Jurkat, Clone E6-1 (cell line): ENCODE measurements at places on chromosomes 7 and 10.

- DNase-seq, result no peak
Measured at GRCh38 chr10:63478564-63478963, 12.8 kb upstream of the JMJD1C start.

- DNase-seq, result no peak
Measured at GRCh38 chr10:75951627-75952026, 520.2 kb downstream of the LRMDA start.

GRCh38 chr10:124369986-124370385 is 48.7 kb downstream of the OAT start:
- DNase-seq, result no peak

DNA sequence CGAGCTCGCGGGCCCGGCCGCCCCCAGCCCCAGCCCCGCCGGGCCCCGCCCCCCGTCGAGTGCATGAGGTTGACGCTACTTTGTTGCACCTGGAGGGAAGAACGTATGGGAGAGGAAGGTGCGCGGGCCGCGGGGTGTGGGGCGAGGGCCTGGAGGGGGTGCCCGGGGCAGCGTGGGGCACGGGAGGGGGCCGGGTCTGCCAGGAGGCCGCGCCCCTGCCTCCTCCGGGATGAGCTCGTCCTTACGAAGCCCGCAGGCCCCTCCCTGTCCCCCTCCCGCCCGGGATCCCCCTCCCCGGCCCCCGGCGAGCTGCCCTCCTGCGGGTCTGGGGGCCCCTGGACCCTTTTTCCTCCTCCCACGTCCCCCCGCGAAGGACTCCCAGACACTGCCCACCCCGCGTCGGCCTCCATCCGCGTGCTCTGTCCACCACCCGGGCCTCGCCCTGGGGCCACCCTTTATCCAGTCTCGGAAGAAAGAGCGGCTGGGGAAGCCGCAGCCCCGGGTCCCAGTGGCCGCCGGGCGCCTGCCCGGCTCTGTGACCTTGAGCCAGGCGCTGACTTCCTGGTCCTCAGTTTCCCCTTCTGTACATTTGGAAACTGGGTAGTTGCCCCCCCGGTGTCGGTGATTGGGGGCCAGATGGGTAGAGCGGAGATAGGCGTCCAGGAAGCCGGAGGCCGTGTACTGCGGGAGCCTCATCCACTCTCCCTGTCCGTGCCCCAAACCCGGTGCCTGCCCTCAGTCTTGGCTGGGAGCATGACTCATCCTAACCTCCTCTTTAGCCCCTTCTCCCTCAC is 521 bp downstream of the LIMK1 start:
- no peak for DNase-seq

DNA sequence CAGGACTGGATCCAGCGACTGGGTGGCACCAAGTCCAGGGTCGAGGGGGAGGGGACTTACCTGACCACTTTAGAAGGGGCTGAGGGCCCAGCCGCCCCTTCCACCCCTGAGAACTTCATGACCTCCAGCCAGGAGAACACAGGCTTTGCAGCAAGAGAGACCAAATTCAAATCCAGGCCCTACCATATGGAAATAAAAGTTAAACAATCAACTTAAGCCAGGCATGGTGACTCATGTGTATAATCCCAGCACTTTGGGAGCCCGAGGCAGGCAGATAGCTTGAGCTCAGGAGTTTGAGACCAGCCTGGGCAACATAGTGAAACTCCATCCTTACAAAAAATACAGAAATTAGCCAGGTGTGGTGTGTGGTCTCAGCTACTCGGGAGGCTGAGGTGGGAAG is 61.9 kb downstream of the COL13A1 start:
- DNase-seq, result no peak

DNA sequence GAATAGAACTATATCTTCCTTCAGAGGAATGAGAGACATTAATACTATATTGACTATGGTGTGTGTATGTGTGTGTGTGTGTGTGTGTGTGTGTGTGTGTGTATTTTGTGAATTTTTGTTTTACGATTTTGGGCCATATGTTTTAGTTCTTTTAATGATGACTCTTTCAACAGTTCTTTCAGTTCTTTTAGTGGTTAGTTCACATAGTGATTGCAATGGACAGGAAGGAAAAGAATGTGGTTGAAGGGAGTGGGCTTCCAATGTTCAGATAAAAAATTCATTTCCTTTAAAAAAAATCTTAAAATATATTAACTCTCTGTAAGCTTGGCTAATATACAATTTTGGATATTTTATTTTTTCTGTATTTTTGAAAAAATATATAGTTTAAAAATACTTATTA is 315.7 kb upstream of the DGKB start:
- no peak for DNase-seq

DNA sequence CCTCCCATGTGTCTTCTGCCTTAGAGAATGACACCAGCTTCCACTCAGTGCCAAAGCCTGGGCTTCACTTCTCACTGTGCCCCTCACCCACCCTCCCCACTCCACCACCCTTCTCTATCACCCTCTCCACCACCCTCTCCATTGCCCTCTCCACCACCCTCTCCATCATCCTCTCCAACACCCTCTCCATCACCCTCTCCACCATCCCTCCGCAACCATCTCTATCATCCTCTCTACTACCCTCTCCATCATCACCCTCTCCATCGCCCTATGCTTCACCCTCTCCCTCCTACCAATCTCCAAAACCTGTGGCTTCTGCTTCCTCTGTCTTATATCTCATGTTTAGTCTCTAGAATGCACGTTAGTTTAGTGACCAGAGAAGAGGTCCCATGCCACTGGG is 91.0 kb upstream of the TMEM72 start:
- no peak for DNase-seq

DNA sequence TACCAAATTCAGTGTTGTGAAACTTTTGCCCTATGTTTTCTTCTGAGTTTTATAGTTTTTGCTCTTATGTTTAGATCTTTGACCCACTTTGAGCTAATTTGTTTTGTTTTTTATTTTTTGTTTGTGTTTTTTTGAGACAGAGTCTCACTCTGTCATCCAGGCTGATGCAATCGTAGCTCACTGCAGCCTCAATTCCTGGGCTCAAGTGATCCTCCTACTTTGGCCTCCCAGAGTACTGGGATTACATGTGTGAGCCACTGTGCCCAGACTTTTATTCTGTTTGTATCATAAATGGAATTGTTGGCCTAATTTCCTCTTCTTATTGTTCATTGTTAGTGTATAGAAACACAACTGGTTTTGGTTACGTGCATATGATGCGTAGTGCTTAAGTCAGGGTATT is 43.2 kb upstream of the ZMIZ2 start:
- no peak for DNase-seq
